Anterior cingulate cortex (tissue), 58 donors: ENCODE measurements at places on chromosomes 16 and 17.
A peak's percentile ranks its signal among the peaks of the same experiment; 100 is the strongest.

- DNase-seq: no peak
These were observed 3.6 kb downstream of the RNF166 start for GRCh38 chr16:88702371-88703210.

DNA sequence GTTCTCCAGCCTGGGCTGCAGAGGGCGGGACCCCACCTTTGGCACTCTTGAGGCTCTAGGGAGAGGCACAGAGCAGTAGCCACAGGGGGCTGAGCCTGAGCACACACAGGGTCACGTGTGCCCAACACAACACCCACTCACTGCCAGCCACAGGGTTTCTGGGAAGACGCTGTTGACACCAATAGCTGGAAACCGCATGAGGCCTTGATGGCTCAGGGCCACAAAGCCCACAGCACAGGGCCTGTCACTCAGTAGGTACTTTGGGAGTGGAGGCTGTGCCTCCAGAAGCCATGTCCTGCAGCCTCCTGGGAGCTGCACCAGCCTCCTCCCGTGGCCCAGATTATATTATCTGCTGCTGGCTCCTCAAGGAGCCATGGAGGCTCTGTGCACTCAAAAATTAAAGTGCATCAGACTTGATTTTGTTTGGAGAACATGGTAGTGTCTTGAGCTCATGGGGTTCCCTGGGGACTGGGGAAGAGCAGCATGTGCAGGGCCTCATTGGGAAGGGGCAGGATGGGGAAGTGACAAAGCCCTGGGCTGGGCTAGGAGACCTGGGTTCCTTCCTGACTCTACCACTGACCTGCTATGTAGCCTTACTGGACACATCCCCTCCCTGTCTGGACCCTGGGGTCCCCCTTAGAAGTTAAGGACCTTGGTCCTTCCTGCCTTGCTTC lies 12.5 kb upstream of the SREBF1 start:
- DNase-seq: peak; percentile 39

GRCh38 chr16:14102925-14103720 lies 32.0 kb downstream of the MRTFB start:
- no peak for DNase-seq

- DNase-seq: no peak
These were observed 666 bp upstream of the METTL9 start for GRCh38 chr16:21598701-21599121.

DNA sequence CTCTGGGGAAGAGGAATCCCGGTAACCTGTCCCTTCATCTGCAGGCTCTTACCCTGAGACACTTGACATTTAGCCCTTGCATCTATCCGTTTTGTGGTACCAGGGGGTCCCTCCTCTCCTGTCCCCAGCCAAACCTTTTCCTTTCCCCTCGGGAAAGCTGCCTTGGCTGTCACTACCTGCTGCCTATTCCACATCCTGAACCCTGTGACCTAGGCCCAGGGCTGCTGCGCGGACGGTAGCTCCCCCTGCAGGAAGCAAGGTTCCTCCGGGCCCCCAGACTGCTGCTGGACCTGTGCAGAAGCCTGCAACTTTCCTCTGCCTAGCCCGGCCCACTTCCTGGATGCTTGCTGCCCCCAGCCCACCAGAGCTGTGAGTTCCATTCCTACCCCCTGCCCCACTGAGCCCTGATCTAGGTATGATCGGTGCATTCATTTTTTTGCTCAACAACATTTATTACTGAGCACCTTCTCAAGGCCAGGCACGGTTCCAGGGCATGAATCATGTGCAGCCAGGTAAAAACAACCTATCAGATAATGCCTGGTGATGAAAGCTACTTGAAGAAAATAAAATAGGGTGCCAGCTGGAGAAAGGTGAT lies 10.5 kb upstream of the ALDOA start:
- DNase-seq: no peak

GRCh38 chr17:80443916-80444643 lies 29.1 kb downstream of the ENDOV start:
- DNase-seq: no peak

GRCh38 chr17:4895657-4896331 lies 3.5 kb upstream of the C17orf107 start:
- no peak for DNase-seq
